Activated T-helper 9 cell treated with anti-CD3 and anti-CD28 coated beads, Interleukin-2, amount 50 U/mL, for 16 hours (primary cell): ENCODE measurements at places on chromosomes 4 and X.
A peak's percentile ranks its signal among the peaks of the same experiment; 100 is the strongest.

DNA sequence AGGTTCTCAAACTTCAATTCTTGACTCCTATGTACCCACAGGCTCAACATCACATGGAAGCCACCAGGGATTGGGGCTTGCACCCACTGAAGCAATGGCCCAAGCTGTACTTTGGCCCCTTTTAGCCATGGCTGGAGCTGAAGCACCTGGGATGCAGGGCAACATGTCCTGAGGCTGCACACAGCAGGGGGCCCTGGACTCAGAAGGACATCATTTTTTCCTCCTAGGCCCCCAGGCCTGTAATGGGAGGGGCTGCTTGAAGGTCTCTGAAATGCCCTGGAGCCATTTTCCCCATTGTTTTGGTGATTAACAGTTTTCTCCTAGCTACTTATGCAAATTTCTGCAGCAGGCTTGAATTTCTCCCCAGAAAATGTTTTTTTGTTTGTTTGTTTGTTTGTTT, 465.1 kb upstream of the PCDH10 start:
- no peak for DNase-seq

DNA sequence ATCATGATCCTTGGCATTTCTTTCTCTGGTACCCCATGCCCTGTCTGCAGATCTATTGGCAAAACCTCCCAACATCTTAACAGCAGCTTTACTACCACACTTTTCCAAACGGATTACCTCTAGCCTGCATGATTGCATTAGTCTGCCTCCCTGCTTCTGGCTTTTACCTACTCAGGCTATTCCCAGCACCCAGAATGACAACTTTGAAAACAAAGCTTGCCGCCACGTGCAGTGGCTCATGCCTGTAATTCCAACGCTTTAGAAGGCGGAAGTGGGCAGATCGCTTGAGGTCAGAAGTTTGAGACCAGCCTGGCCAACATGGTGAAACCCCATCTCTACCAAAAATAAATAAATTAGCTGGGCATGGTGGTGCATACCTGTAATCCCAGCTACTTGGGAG, 60.2 kb downstream of the UBE2K start:
- no peak for DNase-seq

DNA sequence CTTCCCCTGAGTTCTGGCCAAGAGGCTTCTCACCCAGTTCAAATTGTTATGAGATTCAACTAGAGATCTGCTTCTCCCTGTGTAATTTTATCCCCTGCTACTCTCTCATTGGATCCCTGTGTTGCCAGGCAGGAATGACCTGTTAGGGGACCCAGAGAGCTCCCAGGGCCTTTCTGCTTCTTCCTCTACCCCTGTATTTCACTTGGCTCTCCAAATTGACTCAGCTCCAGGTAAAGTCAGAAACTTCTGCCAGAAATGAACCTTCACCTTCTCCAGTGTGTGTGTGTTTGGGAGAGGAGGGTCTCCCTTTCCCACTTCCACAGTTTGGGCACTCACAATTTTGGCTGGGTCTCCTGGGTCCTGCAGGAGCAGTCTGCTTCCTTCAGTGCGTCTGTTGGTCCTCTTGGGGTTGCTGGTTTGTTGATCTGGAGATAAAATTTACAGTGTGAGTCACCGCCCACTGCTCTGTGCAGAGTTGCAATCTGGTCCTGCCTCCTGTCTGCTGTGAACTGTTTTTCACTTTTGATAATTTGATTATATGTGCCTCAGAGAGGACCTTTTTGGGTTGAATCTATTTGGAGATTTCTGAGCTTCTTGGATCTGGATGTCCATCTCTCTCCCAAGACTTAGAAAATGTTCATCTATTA, 112.4 kb upstream of the EDA2R start:
- no peak for DNase-seq

GRCh38 chr4:13990596-13991589, 363.4 kb upstream of the BOD1L1 start:
- no peak for DNase-seq

- no peak for DNase-seq
These were observed 1666.4 kb upstream of the IGFBP7 start for GRCh38 chr4:58776627-58777026.

DNA sequence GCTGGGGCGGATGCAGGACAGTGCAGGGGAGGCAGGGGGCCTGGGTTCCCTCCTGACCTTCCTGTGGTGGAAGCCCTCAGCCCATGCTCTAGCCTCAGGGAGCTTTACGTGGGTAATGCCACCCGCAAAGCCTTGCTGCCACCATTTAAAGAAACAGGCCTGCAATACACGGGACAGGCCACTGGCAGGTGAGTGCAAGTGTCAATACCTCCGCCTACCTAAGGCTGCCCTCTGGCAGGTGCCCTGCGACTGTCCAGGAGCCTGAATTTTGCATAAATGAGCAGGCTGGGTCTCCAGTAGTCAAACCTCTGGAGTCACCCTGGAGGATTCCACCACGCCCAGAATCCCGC, 5.9 kb downstream of the CRMP1 start:
- no peak for DNase-seq

GRCh38 chr4:139838811-139839210, 173.2 kb downstream of the MGST2 start:
- no peak for DNase-seq

DNA sequence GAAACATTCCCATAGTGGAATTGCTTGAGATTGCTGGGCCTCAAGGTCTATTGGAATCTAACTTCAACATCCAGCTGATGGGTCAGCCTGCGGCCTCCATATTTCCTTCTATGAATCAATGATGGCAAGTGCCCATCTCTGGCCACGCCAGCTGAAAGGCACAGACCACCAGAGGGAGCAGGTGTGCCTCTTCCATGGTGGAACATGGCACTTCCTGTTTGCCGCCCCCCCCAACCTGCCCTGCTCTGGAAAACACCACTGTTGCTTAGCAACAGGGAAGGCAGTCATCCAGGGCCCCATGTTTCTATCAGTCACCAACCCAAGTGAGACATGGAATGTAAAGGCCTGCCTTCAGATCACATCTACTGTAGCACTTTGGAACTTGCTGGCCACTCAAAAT, 11.6 kb downstream of the PAGE4 start:
- DNase-seq: peak; percentile 11

GRCh38 chrX:109441266-109441665, 40.6 kb downstream of the GUCY2F start:
- no peak for DNase-seq

DNA sequence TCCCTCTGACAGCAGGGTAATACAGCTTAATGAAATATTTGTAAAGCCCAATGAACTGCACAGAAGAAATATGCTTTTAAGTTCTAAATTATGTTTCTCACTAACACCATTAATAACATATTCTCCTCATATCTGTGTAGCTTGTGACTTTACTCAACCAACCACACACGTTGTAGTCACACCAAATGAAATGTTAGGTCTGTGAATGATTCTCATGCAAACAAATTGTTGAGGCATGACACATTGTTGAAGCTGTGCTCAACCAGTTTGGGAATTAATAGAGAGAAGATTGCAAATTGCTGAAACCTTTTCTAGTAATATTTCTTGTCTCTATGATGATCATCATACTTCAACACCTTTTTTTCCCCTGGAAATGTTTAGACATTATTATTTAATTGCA, 645.9 kb downstream of the PCDH7 start:
- no peak for DNase-seq
